ENCODE measurements at places on chromosomes 11 and 22. TPM values are rescaled to one million over a fixed set of nuclear protein-coding genes. Genes with fewer than 3 reads are reported as not detected.

Gene DEUP1
- total RNA-seq: not detected

Gene POU2AF1
- total RNA-seq: not detected

Gene NELL1
- not detected for total RNA-seq

Gene TOLLIP
- total RNA-seq: 57.4 TPM

Gene MYO7A
- 0.18 TPM for total RNA-seq

Gene BTG4
- not detected for total RNA-seq

Gene POLDIP3
- 31.9 TPM for total RNA-seq

Gene OR10G8
- not detected for total RNA-seq

Gene GAS2
- total RNA-seq: 0.88 TPM
